ENCODE measurements at places on chromosomes 7 and 10.

- DNase-seq: no peak
Observed at GRCh38 chr10:113491967-113492565, 60.8 kb upstream of the HABP2 start.

DNA sequence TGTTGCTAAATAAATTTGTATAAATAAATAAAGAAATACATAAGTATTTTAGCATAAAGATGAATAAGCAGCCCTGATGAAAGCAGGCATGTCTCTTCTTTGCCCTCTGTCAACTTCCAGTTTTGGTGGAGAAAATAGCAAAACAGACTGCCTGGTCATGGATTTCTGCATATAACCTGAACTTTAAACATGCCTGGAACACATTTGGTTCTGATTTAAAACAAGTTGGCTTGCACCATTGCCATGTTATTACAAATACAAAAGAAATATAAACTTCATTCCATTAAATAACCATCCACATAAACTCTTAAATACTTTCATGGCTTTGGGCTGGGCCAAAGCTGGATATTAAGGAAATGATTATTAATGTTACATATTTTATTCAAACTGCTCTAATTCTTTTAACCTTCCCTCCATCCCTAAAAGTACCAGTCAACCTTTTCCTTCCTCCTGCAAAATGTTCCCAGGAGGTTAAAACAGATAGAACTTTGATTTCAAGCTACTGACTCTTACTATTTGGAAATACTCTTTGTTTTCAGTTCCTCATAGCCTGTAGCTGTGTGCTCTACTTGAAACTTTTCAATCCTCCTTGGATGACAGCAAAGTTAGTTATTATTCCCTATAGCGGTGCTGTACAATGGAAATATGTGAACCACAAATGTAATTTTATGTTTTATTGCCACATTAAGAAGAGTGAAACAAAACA is 96.3 kb downstream of the BICC1 start:
- DNase-seq: no peak

GRCh38 chr7:9600974-9601373 is 1167.6 kb downstream of the NXPH1 start:
- no peak for DNase-seq

DNA sequence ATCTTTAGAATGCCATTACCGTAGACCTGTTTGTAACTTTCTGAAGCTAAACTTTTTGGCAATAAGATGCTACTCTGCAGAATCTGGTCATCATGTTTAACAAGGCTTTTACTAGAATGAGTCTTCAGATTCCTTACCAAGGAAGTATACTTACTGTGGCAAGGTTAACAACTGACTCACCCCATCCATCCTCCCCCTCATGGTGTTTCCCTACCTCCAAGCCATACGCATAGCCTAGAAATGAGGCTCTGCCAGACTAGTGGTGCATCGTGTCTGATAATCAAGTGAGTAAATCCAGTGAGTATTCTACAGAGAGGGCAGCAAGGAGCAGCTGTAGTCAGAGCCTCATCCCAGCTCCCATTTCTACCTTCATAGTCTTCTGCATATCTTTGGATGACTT is 223.6 kb downstream of the IPMK start:
- no peak for DNase-seq
